ENCODE measurements at places on chromosomes 12 and 14.

- DNase-seq = no peak
These were observed 63.7 kb upstream of the DNM1L start for GRCh38 chr12:32615441-32615840.

DNA sequence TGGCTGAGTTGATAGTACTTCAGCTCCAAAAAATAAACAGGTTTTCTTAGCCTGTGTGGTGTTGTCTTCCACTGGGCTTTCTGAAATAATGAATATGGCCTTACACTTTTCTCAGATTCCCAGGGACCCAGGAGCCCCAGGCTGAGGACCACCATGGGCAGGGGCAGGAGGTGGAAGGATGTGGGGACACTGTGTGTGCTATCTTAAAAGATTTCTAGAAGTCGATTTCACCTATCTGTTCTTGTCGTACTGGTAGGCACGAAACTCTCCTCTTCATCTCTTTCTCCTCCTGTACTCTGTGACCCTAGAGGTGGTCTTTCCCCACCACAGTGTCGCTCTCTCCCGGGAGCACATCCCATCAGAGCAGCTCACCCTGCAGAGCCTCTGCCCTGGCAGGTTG is 107.7 kb upstream of the FKBP4 start:
- DNase-seq = no peak

DNA sequence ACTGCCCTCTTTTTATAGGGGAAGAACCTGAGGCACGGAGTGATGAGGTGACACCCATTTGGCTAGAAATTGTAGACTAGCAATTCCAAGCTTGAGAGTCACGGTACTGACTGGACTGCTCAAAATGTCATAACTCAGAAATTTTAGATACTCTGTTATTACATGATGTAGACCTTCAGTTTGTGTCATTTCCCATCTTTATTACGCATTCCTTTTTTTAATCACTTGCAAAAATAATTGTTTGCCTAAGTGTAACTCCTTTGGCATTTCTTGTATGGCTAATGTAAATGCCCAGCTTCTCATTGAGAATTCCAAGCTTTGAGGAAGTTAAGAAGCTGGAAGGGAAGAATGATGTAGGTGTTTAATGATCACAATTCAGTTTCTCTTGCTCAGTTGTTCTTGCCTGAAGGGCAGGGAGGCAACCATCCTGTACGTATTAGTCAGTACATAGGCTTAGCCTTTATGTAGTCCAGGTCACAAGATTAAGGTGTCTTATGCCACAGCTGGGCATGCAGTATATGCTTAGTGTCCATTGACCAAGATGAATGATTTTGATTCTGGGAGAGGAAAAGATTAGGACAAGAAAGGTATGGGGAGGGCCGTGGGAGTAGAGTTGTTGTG is 68.2 kb upstream of the EVL start:
- no peak for DNase-seq

- DNase-seq = no peak
These were observed 97.9 kb upstream of the FAR2 start for GRCh38 chr12:29051221-29051620.

- no peak for DNase-seq
These were observed 132.3 kb downstream of the TMEM30B start for GRCh38 chr14:61148742-61149350.

- no peak for DNase-seq
These were observed 159.9 kb downstream of the PDE3A start for GRCh38 chr12:20528208-20528607.

DNA sequence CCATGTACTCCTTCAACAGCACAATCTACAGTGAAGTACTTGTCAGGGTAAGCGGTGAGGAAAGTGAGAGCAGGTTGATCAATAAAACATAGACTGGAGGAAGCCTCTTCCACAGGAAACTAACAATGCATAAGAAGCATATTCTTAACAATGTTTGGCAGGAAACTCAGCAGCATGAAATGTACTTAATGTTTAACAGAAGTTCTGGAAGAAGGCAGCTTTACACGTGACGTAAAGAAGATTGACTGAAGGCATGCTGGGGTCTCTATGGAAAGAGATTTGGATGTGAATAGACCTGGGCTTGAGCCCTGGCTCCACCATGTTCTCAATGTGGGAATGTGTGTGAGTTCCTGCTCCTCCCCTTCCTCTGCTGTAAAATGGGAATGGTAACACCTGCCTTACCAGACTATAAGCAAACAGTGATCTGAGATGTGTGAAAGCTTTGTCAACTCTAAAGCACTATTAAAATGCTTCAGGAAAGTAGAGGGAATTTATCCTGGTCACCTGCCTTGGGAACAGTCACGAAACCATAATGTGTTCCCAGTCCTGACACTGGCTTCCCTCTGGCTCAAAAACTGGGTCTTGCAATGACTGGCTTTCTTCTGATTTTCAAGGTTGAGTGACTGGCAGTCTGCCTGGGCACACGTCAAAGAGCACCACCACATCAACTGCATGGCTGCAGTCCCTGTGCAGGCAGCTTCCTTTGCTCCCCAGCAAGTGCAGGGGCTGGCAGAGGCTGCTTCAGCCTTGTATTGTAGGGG is 384.6 kb downstream of the APAF1 start:
- DNase-seq = no peak

- peak; percentile 63 for DNase-seq
These were observed 9.8 kb downstream of the CPNE6 start for GRCh38 chr14:24080888-24081738.

DNA sequence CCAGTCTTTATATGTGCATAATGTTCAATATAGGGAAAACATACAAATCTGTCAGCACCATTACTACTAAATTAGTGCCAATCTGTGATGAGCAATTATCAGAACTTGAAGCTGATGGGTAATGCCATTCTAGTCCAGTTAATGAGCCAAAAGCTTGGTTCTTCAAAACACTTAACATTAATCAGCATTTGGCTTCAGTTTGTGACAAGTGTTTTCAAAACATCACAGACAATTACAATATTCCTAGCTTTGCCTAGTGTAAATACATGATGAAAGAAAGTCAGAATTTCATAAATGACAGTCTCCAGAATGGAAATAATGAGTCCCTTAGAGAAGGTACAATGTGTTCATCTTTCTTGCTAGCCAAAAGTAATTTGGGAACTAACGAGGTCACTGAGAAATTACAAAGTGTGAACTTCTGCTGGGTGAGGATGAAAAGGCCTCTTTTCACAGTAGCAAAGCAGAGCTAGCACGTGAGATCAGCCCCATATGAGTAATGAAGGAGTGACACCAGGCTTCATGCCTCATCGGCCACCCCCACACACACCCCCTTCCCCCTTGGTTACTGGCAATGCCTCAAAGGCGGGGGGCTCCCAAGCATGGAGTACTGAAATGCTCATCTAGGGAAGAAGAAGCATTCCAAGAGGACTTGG is 180.6 kb upstream of the EEA1 start:
- DNase-seq = no peak

DNA sequence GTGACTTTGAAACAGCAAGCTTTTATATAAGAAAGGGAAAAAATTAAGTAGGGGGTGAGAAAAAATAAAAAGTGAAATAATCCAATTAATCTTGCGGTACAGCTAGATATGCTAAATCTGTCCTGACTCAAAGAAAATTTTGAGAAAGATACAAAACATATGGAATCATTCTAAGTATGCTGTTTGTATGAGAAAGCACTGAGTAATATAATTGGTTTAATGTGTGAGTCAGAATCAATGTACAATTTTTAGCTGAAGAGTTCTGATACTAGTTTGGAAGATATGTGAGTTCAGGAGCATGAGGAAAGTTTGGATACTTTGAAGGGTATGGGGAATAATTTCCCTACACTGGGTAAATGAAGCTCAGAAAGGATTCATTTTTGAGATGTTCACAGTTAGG is 190.9 kb upstream of the RASSF8 start:
- DNase-seq = no peak

DNA sequence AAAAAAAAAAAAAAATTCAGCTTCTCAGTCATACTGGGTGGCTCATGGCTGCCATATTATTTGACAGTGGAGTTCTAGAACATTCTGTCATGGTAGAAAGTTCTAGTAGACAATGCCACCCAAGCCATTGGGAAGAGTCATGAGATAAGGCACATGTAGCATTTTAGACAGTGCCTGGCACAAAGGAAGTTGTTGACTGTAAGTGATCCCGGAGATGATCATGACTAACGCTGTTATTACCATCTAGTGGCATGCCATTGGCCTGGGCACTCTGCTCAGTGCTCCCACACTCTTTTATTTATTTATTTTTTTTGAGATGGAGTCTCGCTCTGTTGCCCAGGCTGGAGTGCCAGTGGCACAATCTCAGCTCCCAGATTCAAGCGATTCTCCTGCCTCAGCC is 80.4 kb downstream of the FOXN4 start:
- DNase-seq = no peak

DNA sequence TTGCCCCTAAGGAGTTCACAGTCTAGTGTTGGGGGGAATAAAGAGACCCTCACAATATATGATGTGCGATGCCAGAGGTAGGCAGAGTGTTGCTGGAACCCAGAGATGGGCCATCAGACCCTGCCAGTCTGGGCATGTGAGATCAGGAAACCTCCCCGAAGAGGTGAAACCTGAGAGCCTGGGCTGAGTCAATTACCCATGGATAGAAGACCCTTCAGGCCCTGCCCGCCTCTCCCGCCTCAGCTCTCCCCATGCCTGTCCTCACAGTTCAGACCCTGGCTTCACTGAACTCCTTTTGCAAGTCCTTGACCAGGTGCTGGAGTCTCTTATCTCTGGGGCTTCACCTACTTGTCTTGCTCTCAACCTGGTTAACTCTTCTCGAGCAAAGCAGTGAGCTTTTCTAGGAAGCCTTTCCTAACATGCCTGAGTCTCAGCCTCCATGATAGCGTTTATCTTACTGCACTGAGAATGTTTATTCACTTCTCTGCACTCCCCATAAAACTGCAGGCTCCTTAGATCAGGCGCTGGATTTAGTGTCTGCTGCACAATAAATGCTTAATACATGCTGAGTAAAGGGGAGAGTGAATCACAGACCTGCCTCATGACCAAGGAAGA is 19.6 kb downstream of the ALDH1L2 start:
- DNase-seq = no peak

GRCh38 chr14:31078766-31079165 is 52.6 kb upstream of the STRN3 start:
- no peak for DNase-seq

GRCh38 chr14:95255013-95255412 is 64.7 kb downstream of the CLMN start:
- DNase-seq = no peak

- no peak for DNase-seq
These were observed 34.3 kb upstream of the TC2N start for GRCh38 chr14:91901449-91902226.

DNA sequence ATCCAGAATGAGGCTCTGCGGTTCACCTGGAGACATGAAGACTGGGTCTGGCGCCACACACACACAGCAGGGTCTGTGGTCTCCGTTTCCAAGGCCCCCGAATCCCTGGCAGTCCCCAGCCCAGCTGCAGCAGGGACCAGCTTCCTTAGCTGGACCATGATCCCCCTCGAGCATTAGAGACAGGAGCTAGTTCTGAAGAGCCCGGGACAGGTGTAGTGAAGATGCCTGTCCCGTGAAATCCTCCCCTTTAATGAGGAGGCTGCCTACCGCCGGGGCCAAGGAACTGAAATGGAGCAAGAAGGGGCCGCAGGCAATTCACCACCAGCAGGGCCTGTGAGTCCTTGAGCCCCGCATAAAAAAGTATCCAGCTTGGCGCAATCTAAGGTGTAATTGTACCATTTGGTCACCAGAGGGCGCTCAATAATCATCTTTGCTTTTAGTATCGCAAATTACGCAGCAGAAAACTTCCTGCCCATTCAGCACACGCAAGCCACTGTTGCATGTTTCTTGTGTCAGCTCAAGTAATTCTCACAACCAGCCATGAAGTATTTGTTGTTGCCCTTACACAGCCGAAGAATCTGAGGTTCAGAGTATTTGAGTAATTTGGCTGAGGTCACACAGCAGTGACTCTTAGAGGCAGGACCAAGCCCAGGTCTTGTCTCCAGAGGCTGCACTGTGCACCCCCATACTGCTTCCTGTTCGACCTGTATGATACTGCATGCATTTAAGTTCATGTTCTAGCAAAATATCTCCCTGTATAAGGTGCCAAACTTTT is 54.3 kb upstream of the PPP2R5C start:
- DNase-seq = peak; percentile 88

- DNase-seq = peak; percentile 14
These were observed 2.7 kb downstream of the SDR9C7 start for GRCh38 chr12:56931474-56931978.

DNA sequence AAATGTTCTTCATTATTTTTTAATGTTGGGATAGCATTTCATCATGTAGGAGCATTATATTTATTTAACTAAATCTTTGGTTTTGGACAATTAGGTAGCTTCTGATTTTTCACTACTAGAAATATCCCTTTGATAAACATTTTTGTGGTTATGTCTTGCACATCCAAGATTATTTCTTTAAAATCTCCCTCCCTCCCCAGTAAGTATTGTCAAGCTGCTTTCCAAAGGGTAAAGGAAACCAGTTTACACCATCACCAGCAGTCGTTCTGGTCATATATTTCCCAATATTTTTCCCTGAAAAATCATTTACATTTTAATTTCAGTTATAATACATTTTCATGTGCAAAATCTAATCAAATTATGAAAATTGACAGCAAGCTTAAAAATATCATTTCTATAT is 11.1 kb downstream of the CD69 start:
- DNase-seq = no peak

- no peak for DNase-seq
These were observed 51.2 kb downstream of the GALNT8 start for GRCh38 chr12:4771172-4771959.

GRCh38 chr14:64731141-64731581 is 26.9 kb downstream of the PLEKHG3 start:
- DNase-seq = no peak

DNA sequence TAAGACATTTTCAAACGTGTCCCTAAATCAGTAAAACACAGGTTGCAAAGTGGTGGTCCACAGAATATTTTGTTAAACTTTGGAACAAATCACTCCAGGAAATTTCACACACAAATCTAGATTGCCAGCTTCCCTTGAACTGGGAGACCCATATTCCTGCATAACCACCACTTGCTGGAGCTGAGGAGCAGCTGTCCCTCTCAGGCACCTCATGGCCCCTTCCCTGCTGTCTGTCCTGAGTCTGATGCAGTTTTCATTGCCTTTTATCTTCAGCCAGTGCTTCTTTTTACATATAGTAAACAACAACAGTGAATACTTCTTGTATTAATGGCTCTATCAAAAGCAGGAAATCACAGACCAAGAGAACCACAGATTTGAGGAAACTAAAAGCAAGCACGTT is 289.3 kb downstream of the MED13L start:
- DNase-seq = no peak

GRCh38 chr14:46053221-46053620 is 598.4 kb downstream of the RPL10L start:
- no peak for DNase-seq

- DNase-seq = no peak
These were observed 1.9 kb upstream of the RAB35 start for GRCh38 chr12:120118321-120119061.

DNA sequence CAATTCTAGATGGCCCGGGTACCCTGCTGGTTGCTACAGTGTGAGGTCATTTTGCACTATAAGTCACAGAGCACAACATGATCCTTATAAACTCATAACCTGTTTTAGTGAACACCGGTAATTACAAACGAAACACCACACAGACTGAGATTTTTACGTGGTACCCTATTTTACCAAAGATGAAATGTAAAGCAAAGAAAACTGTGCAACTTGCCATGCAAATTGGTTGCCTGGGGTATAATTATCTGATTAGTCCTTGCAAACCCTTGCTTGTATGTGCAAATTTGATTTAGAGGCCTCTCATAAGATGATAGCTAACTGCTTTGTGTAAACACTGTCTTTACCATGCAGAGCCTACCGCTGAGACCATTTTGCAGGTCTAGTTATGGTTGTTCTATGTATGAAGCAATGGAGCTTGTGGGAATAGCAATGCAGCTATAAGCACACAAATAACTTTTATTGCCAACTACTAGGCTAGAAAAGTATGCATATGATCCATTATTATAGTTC is 372.1 kb upstream of the FAR2 start:
- DNase-seq = no peak
